Stimulated activated CD8-positive, alpha-beta memory T cell treated with anti-CD3 and anti-CD28 coated beads, Interleukin-2, amount 100 ng/mL, for 48 hours (primary cell): ENCODE measurements at places on chromosomes 7 and 10.
A peak's percentile ranks its signal among the peaks of the same experiment; 100 is the strongest.

GRCh38 chr7:78742694-78743093 lies 710.8 kb downstream of the MAGI2 start:
- DNase-seq, result no peak

DNA sequence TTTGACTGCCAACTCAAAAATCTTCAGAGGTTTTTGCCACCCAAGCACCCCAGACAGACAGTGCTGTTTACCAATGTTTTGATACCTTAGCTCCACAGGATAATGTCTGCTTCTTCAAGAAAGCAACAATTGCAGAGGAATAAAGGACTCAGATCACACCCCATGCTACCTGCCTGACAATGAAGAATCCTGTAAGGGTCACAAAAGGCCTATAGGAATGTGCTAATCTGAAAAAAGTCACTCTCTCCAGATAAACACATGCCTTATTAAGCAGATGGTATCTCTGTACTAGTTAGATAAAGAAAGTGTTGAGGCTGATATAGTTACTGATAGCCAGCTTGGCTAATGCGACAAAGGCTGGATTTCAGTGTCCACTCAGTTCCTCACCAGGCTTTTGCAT lies 1076.7 kb upstream of the SORCS1 start:
- DNase-seq, result no peak

- DNase-seq, result no peak
Observed at GRCh38 chr10:29105516-29106215, 183.2 kb upstream of the LYZL1 start.

DNA sequence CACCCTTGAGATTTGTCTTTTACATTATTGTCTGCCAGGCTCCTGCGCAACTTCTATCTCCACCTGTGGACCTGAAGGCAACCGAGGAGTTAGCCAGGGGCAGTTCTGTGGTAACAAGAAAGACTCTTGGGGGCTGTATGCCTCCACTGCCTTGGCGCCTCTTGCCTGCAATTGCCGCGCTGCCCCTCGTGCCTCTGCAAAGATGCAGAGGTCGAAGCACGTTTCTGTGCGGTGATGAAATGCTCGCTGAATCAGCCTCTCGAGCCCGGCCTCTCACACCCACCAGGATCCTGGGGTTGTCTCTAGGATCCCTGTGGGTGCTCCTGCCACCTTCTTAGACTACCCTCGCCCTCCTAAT lies 486 bp upstream of the LHFPL3 start:
- DNase-seq, result no peak

DNA sequence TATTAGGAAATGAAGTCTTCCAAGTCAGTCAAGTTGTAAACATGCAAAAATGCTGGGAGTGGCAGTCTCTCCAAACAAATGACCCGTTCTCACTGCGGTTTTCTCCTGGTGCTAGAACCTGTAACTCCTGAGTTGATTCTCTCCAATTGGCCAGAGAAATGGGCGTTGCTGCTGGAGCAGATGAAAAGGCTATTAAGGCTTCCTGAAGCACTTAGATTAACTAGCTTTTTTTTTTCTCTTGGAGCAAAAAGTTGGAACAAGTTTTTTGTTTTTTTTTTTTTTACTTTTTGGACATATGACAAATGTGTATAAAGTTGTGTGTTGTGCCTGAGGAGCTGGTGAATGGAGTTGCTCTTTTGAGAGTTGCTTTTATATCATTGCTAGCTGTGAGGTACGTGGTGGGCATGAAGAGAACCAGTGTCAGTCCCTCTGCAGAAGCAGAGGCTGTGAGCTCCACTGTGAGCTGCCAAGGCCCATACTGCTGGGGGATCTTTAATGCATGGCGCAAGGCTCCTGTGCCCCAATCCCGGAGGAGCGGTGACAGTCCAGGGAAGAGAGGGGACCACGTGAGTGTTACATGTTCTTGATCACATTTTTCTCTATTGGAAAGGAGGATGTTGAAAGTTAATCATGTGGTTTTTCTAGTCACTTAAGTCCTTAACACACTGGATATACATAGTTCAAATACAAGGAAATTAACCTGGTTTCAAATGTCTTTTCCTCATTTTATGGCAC lies 393.6 kb upstream of the GALNT17 start:
- no peak for DNase-seq

DNA sequence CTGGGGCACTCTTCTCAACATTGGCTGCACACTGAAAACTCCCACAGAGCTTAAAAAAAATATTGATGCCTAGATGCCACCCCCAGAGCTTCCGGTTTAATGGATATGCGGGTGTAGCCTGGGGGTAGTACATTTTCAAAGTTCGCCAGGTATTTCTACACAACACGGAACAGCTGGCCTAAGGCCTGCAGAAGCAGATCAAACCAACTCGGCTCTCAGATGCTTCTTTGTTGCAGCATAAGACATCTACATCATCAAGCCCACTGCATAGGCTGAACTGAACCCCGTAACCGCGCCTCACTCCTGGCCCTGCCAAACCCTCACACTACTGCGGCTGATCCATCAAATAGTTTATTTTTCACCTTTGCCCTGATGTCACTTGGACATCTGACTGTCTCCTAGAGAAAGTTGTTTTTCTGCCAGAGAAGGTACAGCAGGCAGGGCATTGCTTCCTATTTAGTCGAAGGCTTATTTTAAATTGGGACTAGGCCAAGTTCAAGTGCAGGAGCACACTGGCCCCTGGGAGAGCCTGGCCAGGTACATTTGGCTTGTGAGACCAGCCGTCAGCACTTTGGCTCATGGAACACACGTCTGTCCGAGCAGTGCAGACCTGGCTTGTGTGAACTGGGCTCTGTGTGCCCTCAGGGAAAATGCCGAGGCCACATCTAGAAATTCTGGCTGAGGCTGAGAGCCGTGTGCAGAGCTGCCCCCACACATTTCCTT lies 113.3 kb downstream of the TACC2 start:
- DNase-seq, result no peak

DNA sequence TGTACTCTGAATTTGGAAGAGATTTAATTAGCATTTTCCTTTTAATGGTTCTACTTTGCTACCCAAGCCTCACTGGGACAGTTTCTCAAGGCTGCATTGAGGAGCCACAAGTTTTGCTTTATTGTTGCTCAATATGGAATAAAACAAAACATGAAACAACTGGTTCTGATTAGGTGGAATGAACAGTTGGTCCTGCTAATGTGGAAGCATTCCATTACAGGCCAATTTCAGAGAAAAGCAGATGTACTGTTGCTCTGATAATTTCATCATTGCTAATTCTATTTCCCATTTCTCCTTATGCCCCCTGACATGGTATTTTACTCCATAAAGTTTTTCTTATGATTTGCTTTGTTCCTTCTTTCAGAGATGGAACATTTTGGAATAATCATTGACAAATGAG lies 66.0 kb upstream of the PAPSS2 start:
- DNase-seq, result no peak

DNA sequence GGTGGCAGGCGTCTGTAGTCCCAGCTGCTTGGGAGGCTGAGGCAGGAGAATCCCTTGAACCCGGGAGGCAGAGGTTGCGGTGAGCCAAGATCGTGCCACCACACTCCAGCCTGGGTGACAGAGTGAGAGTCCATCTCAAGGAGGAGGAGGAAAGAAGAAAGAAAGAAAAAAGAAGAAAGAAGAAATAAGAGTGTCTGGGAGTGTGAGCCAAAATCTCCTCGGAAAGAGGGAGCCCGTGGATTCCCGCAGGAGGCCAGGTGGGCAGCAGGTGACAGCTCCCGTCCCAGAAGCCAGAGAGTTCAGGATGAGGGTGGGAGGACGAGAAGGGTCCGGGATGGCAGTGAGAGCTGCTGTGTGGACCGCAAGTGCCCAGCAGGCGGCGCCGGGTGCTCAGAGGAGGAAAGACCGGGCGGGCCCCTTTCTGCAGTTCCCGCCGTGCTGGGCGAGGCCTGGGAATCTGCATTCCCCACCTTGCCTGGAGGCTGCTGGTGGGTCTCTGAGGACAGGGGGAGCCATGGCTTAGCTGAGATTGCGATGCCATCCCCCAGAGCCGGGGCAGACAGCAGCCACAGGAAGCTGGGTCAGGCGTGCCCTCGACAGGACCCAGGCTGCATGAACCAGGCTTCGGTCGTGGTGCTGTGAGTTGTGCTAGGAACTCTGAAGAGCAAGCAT lies 17.1 kb upstream of the AMZ1 start:
- peak; percentile 70 for DNase-seq

GRCh38 chr7:84916161-84916560 lies 270.7 kb downstream of the SEMA3D start:
- DNase-seq, result no peak

DNA sequence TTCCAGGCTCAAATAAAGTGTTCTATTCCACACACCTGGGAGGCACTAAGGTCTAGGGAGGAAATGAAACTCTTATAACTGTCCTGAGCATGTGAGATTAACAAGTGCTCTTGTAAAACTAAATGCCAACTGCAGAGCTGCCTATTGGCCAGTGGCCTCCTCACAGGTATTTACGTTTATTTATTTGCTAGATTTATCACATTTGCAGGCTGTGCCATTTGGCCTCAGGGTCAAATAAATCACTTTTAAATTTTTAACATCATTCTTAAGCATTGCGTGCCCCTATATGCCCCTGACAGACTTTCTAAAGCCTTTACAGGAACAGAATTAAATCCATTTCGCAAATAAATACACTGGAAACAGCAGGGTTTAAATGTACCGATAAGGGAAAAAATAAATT lies 381.8 kb upstream of the NFE2L3 start:
- DNase-seq, result no peak

DNA sequence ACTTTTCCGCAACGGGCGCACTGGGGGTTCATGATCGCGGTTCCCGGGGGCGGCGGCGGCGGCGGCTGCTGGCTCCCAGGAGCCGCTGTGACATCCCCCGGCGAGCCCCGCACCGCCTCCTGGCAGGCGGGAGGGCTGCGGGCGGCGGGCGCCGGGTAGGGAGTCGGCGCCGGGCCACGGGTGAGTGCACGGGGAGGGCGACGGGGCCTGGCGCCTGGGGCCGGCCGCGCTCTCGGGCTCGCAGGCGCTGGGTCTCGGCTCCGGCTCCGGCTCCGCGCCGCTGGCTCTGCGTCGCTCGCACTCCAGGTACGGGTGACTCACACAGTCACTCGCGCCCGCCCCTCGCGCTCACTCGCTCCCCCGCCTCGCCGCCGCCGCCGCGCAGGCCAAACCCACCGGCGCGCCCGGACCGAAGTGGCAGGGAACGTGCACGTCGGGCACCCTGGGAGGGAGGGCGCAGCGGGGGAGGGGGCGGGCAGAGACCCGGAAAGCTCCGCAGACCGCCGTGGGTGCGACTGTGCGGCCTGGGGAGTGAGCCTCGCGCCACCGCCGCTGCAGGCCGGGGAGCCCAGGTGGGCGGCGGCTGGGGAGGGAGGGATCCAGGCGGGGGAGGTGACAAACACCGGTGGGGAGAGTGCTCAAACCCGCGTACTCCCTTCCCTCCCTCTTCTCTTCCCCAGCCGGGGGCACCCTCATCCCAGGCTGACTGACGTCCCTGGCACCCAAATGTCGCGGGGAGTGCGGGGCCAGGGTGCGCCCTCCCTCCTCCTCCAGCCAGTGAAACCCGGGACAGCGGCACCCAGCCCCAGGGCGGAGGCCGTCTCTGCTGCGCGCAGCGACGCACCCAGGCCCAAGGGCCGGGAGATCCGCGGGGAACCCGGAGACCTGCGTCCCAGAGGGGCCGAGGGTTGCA lies 276.9 kb upstream of the NEBL start:
- peak; percentile 20 for DNase-seq

GRCh38 chr7:152338561-152338960 lies 97.2 kb downstream of the KMT2C start:
- no peak for DNase-seq

- no peak for DNase-seq
Observed at GRCh38 chr7:21514062-21514461, 28.8 kb upstream of the DNAH11 start.

DNA sequence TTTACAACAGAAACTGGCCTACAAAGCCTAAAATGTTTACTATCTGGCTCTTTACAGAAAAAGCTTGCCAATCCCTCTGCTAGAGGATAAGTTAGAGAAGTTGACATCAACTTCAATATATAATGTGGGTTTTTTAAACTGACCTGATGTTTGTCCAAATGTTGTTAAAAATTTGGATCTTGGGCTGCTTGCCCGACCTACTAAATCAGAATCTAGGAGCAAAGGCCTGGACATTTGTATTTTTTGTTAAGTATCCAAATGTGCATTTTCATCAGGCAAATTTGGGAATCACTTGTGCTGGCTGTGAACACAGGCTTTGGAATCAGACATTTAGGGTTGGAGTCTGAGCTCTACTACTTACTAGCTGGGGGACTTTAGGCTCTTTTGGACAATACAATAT lies 252.7 kb upstream of the CSTF2T start:
- DNase-seq, result no peak

DNA sequence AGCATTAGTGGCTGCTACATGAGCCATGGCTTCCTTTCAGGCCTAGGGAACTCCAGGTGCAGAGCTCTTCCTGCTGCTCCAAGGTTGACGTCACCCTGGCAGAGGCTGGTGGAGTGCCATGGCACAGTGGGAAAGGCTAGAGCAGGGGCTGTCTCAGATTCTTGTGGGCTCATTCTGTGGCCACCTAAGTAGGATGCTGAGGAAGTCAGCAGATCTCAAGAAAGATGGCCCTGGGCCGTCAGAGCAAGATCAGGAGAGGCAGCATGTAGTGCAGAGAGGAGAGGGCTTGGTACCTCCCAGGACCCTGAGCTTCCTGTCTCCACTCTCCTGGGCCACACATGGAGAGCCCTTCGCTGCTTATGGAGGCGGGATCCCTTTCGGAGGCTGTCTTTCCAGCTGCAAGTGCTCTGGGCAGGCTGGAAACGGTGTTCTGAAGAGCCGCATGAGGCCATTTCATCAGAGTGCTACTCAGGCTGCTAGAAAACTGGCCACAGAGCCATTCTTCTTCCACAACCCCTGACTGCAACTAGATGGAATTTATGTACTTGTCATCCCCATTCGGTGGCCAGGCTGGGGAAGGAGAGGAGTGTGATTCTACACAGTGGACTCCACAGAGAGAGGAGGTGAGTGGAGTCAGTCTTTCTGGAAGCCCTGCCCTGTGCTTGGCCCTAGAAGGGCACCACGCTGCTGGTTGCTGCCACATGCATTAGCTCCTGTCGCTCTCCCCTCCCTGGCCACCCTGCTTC lies 304.2 kb downstream of the RPS24 start:
- no peak for DNase-seq

DNA sequence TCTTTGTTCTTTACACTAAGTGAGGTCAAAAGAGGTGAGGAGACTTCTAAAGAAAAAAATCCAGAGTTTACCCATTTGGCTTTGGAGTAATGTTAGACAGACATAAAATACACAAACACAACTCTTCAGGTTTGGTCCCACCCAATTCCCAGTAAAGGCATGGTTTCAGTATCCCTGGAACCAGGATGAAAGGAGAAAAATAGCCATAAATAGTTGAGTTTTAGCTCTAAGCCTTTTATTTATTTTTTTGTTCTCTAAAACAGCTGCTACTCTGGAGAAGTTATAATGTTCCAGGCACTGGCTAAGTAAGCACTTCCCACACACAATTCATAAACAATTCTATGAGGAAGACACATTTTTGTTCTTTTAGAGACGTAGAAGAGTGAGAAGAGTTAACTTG lies 4.0 kb downstream of the ABCB1 start:
- DNase-seq, result no peak
